ENCODE measurements at places on chromosomes 6 and 20. TPM values are rescaled to one million over a fixed set of nuclear protein-coding genes. Genes with fewer than 3 reads are reported as not detected.

JAG1 gene
- 33.8 TPM for total RNA-seq

KCNQ5 gene
- 26.9 TPM for total RNA-seq

SNRNP48 gene
- 20.7 TPM for total RNA-seq

GSTA4 gene
- total RNA-seq = 133 TPM

BMP5 gene
- total RNA-seq = 0.94 TPM

TCF21 gene
- not detected for total RNA-seq

SNAP91 gene
- total RNA-seq = 135 TPM

EYS gene
- 1.9 TPM for total RNA-seq

RAD21L1 gene
- total RNA-seq = not detected

C20orf141 gene
- total RNA-seq = not detected

BPI gene
- not detected for total RNA-seq

GPR63 gene
- 22.8 TPM for total RNA-seq

HSPA1L gene
- total RNA-seq = 3.1 TPM

MGME1 gene
- 9.1 TPM for total RNA-seq

ARG1 gene
- total RNA-seq = not detected

ZNF311 gene
- 8.1 TPM for total RNA-seq

PRDM1 gene
- 2.5 TPM for total RNA-seq

ANKEF1 gene
- total RNA-seq = 2.8 TPM

RGS17 gene
- 82.6 TPM for total RNA-seq

TRIM31 gene
- not detected for total RNA-seq

FAM83B gene
- 0.31 TPM for total RNA-seq

VIP gene
- 3.1 TPM for total RNA-seq

ACTR5 gene
- total RNA-seq = 15.0 TPM

ARFGEF3 gene
- 84.8 TPM for total RNA-seq

AVP gene
- total RNA-seq = not detected

PTCRA gene
- not detected for total RNA-seq

SLC25A27 gene
- total RNA-seq = 57.6 TPM

PRDM13 gene
- not detected for total RNA-seq

SCRT2 gene
- 6.3 TPM for total RNA-seq

TCP11 gene
- total RNA-seq = 0.63 TPM

PFDN6 gene
- 18.5 TPM for total RNA-seq

TINAG gene
- total RNA-seq = not detected

DEF6 gene
- total RNA-seq = 1.6 TPM

SF3B5 gene
- total RNA-seq = 48.5 TPM

TRDN gene
- not detected for total RNA-seq

RING1 gene
- total RNA-seq = 21.9 TPM

DSN1 gene
- 5.3 TPM for total RNA-seq

MDN1 gene
- 59.5 TPM for total RNA-seq

ZNF165 gene
- 0.94 TPM for total RNA-seq

ANKRD60 gene
- not detected for total RNA-seq

PNPLA1 gene
- not detected for total RNA-seq

RSPH4A gene
- 2.5 TPM for total RNA-seq

ACTL10 gene
- 1.6 TPM for total RNA-seq

BANF2 gene
- not detected for total RNA-seq

KCNK17 gene
- not detected for total RNA-seq

VNN1 gene
- total RNA-seq = not detected

MATN4 gene
- total RNA-seq = not detected

PLCB1 gene
- total RNA-seq = 115 TPM

RPS21 gene
- total RNA-seq = 486 TPM

FILIP1 gene
- 2.2 TPM for total RNA-seq

All from parietal lobe (tissue), 2 donors.